Activated CD4-positive, alpha-beta T cell treated with anti-CD3 and anti-CD28 coated beads, Interleukin-2, amount 10 ng/mL, durations not matched to agents 7 days and 5 days (primary cell): ENCODE measurements at places on chromosomes 2 and 18. TPM values are rescaled to one million over a fixed set of nuclear protein-coding genes. Genes with fewer than 3 reads are reported as not detected.

The RAB12 gene
- total RNA-seq = 13.5 TPM

The MTLN gene
- total RNA-seq = 32.2 TPM

The ICOS gene
- 52.0 TPM for total RNA-seq

The IL1R2 gene
- 0.52 TPM for total RNA-seq

DNA sequence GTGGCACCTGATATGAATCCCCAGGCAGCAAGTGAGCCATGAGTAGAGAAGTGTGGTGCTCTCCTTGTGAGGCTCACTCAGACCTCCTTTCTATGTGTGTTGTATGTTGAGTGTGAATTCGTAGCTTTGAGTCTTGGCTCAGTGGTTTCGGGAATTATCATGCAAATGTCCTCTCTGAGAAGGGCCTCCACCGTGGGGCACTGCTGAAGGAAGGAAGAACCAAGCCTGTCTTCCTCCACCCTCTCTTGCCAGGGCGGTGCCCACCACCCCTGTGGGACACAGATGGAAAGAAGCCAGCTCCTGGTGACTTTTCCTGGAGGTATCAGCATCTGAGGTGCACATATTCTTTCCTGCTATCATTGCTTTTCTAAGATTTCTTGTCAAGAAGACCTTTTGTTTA is 156.1 kb downstream of the MYT1L start:
- no peak for DNase-seq
- H3K27ac ChIP-seq = no peak overlapping the region
- H3K4me1 ChIP-seq = no peaks in the 10 kb centered on the region
- no peaks in the 10 kb centered on the region for H3K36me3 ChIP-seq
- no peak overlapping the region for H3K4me3 ChIP-seq
- no peaks in the 10 kb centered on the region for H3K27me3 ChIP-seq

GRCh38 chr2:5539282-5540165 is 152.7 kb upstream of the SOX11 start:
- no peak overlapping the region for H3K27ac ChIP-seq
- DNase-seq = no peak
- no peaks in the 10 kb centered on the region for H3K27me3 ChIP-seq
- no peaks in the 10 kb centered on the region for H3K36me3 ChIP-seq

DNA sequence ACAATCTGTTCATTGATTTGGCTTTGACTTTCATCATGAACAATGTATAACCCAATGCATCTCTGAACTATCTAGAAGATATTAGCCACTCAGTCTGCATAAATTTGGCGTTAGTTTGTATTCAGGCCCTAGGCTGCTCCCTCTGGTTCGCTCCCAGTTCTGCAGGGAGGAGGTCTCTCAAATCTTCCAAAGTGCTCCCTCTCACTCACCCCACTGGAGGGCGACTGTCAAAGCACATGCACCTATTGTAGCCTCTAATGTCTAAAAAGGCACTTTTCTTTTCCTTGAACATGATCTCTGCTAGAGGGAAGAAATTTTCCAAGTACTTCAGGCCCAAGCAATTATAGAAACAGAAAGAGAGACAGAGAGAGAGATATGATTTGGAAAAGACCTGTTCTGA is 291.5 kb downstream of the TDRD15 start:
- H3K4me3 ChIP-seq = no peak overlapping the region
- no peak overlapping the region for H3K27ac ChIP-seq
- DNase-seq = no peak
- H3K36me3 ChIP-seq = no peaks in the 10 kb centered on the region
- no peaks in the 10 kb centered on the region for H3K4me1 ChIP-seq

GRCh38 chr18:77811503-77811902 is 561.9 kb downstream of the GALR1 start:
- H3K27ac ChIP-seq = no peak overlapping the region
- H3K36me3 ChIP-seq = no peaks in the 10 kb centered on the region
- no peak overlapping the region for H3K4me3 ChIP-seq
- H3K27me3 ChIP-seq = no peaks in the 10 kb centered on the region
- no peaks in the 10 kb centered on the region for H3K4me1 ChIP-seq

- H3K36me3 ChIP-seq = peaks cover 12% of the 10 kb centered on the region
- H3K4me1 ChIP-seq = peaks cover 59% of the 10 kb centered on the region
- H3K4me3 ChIP-seq = no peak overlapping the region
- no peaks in the 10 kb centered on the region for H3K27me3 ChIP-seq
- DNase-seq = no peak
Measured at GRCh38 chr2:48328159-48328809, 201.7 kb upstream of the STON1 start.

DNA sequence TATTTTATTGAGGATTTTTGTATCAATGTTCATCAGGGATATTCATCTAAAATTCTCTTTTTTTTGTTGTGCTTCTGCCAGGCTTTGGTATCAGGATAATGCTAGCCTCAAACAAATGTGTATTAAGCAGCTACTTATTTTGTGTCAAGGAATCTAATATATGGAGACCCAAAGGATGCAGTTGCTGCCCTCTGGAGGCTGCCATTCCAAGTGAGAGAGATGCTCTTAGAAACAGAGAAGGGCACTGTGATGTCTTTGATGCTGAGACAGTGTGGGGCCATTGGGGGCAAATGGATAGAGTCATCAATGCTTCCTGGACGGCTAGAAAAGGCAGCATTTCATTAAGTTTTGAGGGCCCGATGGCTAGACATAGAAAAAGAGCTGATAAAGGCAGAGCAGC is 292.6 kb downstream of the SETBP1 start:
- peak; percentile 10 for DNase-seq
- H3K27ac ChIP-seq = no peak overlapping the region
- no peak overlapping the region for H3K4me3 ChIP-seq
- H3K4me1 ChIP-seq = no peaks in the 10 kb centered on the region
